ENCODE measurements at places on chromosomes 2 and 18.
A peak's percentile ranks its signal among the peaks of the same experiment; 100 is the strongest.

DNA sequence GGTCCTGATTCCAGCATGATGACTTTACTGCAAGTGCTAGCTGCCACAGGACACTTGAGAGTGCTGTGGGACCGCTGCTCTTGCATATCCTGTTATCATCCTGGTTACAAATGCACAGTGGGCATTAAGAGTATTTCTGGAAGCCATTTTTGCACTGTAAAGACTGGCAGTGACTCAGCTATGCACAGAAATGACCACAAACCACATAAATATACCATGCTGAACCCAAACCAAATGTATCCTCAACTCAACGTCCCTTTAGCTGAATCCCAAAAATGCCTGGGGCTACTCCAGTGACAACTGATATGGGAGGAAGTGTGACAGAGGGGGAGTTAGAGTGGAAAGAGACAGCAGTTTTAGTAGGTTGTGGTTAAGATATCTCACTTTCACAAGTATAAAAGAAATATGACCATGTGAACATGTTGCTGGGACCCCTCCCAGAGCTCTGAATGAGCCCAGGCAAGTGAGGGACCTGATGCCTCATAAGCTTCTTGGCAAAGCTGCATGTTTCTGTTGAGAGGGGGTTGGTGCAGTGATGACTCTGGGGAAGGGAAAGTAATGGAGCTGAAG is 37.3 kb downstream of the RHBDD1 start:
- DNase-seq = no peak

DNA sequence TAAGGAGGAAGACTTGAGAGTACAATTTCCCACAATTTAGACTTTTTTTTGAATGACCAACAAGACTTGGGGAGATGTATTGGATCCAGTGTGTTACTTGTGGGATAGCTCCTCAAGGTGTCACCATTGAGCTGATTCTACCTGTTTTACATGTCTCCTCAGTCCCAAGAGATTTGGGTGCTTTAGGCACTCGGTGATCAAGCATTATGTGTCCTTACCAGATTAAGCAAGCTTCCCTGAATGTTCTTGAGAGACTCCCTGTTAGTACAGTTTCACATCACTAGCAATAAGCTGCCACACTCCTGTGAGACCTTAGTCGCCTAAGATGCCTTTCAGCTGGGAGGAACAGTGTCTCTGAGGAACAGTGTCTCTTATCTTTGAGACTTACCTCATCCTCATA is 384.3 kb upstream of the SYT4 start:
- peak; percentile 49 for DNase-seq

- no peak for DNase-seq
Observed at GRCh38 chr2:134208825-134209224, 45.0 kb upstream of the MGAT5 start.

DNA sequence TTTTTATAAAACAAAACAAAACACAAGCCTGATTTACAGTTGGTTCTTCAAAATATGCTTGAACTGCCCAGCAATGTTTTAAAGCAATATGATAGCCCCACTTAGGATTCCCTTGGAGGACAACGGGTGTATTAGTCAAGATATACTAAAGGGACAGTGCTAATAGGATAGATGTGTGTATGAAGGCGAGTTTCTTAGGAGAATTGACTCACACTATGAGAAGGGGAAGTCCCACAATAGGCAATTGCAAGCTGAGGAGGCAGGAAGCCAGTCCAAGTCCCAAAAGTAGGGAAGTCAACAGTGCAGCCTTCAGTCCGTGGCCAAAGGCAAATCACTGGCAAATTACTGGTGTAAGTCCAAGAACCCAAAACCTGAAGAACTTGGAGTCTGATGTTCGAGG is 167.9 kb downstream of the CBLN2 start:
- no peak for DNase-seq

DNA sequence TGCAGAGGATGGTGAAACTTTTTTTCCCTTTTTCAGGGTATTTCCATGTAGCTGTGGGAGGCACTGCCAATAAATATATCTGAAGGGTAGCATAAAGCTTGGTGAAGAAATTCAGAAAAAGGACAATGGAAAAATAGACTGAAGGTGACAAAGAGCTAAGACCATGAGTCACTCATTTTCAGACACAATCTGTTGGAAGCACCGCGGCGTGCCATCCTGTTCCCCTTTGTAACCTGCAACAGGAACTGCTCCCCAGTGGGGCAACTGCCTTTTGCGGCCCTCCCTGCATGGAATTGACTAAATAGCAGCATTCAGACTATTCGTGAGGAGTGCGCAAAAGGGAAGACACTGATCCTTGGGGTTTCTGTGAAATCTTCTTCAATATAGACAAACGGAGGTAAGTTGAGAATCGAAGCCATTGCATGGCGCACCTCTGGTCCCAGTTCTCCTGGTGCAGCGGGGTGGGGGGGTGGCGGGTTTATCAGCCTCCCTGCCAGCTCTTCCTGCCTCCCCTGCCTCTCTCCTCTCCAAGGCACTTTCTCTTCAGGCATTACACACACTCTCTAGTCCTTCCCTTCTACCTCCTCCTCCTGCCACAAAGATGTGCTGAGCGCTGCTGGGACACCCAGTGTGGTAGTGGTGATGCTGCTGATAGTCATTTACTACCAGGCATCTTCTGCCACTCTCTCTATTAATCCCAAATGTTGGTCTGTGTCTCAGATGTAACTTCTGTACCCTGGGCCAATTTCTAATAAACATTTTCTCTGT is 126.2 kb upstream of the TMEM200C start:
- DNase-seq = no peak

GRCh38 chr2:45771261-45771660 is 119.8 kb downstream of the PRKCE start:
- DNase-seq = no peak

- peak; percentile 86 for DNase-seq
Observed at GRCh38 chr2:215793747-215794595, 219.4 kb downstream of the MREG start.

DNA sequence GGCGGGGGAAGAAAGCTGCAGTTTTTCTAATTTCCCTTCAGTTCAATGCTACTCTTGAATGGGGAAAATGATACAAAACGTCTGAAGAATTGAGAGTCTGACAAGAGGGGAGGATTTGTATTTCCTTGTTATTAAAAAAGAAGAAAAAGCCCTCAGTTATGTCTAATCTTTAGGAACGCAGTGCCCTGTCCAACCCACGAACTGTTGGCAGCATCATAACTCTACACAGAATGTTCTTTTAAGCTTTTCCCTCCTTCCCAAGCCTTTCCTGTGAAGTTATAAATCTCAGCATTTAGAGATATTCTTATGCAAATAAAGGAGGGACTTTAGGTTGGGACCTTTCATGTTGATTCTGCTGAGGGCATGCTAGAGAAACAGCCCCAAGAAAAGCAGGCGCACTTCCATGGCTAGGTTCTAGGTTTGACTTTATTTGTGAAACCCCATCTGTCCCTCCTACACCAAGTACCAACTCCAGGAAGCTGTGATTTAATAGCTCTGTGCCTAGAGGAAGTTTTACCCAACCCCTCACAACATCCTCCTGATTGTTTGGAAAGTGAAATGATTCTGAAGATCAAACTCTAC is 288.6 kb downstream of the SETBP1 start:
- DNase-seq = peak; percentile 6

Measured in astrocyte of the cerebellum (primary cell).